NCI-H1417 (cell line): ENCODE measurements at places on chromosomes 12 and 14.

GRCh38 chr12:24304285-24304684, 354.8 kb upstream of the SOX5 start:
- DNase-seq, result no peak

- no peak for DNase-seq
Measured at GRCh38 chr12:119772431-119772830, 104.5 kb downstream of the PRKAB1 start.

DNA sequence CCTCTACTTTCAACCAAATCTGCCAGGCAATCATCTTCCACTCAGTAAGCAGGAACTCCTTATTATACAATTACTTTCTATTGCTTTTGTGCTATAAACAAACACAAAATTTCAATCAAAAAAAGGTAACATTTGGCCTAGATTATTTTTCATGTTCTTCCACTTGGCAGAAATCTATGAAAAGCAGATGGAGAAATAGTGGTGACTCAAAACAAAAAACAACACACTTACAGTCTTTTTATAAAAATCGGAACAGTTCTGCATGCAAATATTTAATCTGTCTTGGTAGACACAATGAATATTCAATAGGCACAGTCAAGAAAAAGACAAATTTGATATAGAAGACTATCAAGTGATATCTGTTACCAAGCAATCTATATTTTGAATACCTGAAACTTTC, 376.8 kb downstream of the RPS29 start:
- no peak for DNase-seq

DNA sequence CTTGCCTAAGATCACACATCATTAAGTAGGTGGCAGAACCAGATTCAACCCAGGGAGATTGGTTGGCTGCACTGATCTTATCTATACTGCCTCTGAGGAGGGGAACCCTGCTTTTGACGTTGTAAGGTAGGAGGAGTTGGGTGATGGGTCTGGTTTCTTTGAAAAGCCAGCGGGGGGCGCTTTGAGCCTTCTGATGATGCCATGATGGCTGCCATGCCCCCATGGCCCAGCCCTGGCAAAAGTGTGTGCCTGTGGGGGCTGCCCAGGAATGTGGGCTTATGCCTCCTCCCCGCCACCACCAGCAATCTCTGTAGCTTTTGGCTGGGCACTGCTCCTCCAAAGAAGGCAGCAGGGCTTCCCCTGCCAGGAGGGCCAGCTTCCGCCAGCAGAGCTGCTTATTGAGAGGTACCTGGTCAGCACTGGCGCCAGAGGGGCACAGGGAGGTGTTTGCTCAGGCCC, 224.3 kb downstream of the SLC41A2 start:
- DNase-seq, result no peak

DNA sequence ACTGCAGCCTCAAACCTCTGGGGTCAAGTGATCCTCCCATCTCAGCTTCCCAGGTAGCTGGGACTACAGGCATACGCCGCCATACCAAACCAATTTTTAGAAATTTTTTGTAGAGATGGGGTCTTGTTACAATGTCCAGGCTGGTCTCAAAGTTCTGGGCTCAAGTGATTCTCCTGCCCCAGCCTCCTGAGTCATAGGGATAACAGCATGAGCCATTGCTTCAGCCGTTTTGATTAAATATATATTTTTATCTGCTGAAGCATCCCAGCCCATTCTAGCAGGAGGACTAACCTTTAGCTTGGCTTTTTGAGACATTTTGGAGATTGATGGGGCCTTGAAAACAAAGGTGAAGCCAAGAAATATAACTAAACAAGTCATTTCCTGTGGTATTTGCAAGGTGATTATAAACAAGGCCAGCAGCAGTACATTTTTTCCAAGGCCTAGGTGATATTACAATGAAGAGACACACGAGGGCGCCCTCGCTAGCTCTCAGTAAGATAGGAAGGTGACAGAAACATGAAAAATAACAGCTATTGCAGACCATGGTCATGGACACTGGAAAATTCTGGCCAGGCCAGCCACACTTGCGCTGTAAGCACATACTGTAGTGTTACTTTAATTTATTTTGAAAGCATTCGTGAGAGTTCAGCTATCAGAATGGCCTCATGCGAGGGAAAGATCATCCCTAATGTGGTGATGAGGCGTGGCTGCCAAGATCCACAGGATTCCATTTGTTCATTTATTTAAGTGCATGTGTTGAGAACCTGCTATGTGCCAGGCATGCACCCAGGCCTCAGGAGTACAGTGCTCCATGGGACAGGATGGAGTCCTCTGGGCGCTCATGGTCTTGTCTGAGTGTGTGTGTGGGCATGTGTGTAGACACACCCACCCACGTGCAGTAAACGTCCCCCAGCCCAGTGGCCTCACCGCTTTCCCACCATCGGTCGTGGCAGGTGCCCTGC, 63.5 kb downstream of the DGLUCY start:
- peak; percentile 90 for DNase-seq

GRCh38 chr14:100364403-100364802, 41.3 kb downstream of the SLC25A47 start:
- no peak for DNase-seq

DNA sequence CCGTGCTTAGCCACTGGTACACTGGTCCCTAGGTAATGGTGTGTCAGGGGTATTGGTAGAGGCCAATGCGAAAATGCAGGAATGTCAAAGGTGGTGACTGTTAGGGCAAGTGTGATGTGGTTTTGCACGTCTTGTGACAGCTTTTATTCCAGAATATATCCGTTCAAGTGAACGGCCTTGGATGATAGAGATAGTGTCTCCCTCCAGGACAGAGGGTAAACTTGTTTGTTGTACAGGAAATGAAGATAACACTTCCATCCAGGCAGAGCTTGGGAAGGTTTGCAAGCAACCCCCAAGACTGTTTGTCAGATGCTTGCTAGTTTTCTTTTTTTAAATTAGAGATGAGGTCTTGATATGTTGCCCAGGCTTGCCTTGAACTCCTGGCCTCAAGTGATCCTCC, 84.2 kb downstream of the DNAH10 start:
- no peak for DNase-seq

DNA sequence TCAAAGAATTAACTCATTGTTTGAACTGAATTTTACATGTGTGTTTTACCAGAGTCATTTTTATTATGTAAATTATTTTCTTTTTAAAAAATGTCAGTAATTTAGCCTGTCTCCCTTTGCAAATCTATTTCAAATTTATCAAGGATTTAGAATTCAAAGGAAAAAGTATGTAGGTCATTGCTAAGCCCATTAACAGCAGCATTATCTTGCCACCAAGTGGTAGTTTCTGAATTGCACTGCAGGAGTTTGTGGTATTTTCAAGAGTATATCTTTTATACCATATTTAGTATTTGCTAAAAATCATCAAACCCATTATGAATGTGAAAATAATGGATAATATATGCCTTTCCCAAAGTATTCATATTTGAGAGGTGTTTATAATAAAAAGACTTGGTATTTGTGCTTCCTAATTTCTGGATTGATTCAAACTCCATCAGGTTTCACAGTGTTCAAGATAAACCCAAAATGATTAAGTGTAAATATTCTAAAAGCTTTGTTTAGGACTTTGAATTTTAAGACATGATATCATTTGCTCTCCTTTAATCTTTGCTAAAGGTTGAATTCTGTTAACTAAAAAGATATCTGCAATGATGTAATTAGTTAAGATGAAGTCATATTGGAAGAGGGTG, 711.4 kb downstream of the FSCB start:
- DNase-seq, result no peak

GRCh38 chr12:49358483-49359141, 8.7 kb upstream of the SPATS2 start:
- DNase-seq, result peak; percentile 75

- DNase-seq, result no peak
Measured at GRCh38 chr12:4107911-4108697, 165.5 kb upstream of the CCND2 start.

DNA sequence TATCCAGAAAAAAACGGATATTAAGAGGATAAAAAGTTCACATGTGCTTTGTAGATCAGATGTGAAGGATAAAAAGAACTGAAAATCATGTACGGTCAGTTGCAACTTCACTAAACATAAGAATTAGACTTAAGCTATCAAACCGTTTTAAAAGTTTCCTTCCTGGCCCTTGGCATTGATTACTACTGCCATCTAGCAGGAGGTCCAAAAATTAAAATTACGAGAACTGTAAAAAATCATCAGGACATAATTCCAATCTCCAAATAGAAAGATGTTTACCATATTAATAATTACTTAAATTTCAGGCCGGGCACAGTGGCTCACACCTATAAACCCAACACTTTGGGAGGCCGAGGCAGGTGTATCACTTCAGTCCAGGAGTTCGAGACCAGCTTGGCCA, 7.9 kb downstream of the WDR89 start:
- no peak for DNase-seq

GRCh38 chr14:64601571-64601970, 51.8 kb downstream of the PPP1R36 start:
- no peak for DNase-seq

DNA sequence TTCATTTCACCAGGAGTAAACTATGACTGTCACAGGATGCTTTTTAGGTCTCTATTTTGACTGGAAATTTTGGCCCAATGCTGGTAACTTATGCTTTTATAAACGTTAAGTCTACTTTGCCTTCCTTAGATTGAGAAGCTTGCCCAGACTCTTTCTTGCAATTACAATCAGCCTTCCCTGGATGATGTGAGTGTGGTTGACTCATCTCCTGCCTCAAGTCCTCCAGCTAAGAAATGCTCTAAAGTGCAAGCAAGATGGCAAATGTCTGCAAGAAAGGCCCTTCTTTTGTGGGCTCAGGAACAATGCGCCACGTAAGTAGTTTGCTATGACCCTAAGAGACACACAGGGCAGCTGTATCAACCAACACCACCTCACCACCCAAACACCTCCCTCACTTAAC, 96.9 kb downstream of the SYNE2 start:
- no peak for DNase-seq

- DNase-seq, result no peak
Measured at GRCh38 chr12:46065412-46066166, 75.2 kb upstream of the SCAF11 start.

DNA sequence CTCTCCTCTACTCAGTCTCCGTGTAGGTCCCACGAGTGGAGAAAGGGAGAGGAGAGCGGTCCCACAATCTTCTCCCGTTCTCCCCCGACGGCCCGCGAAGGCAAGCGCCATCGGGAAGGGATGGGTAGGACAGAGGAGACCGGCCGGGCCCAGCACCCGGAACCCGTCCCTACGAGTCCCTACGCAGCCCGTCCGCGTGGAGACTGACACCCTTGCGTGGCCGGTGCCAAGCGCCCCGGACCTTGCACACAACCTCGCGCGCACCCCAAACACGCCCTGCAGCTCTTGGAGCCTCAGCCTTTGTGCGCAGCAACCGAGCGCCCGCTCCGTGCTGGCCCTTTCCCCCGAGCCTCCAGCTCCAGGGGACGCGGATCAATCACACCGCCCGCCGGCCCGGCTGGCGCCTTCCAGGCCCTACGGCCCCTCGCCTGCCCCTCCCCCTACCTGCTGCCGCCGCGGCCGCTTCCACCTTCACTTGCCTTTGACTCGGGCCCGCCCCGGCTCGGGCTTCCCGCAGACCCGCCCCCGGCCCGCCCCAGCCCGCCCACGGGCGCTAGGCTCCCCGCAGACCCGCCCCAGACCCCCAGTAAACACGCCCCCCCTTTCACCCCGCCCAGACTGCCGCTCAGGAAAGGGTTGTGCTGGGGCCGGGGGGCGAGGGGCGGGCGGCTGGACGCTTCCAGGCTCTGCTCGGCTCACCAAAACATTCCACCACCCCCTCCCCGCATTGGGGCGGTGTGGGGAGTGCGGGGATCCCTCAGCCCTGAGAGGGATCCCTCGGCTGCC, at the start of gene NDRG2:
Gene NDRG2 (minus strand): TSS at position 477 of the 786 bp plus-strand sequence. CDS start 1,746 bp downstream, outside the sequence.
- DNase-seq, result peak; percentile 50

GRCh38 chr12:58915634-58916033, 4.7 kb downstream of the LRIG3 start:
- peak; percentile 93 for DNase-seq

DNA sequence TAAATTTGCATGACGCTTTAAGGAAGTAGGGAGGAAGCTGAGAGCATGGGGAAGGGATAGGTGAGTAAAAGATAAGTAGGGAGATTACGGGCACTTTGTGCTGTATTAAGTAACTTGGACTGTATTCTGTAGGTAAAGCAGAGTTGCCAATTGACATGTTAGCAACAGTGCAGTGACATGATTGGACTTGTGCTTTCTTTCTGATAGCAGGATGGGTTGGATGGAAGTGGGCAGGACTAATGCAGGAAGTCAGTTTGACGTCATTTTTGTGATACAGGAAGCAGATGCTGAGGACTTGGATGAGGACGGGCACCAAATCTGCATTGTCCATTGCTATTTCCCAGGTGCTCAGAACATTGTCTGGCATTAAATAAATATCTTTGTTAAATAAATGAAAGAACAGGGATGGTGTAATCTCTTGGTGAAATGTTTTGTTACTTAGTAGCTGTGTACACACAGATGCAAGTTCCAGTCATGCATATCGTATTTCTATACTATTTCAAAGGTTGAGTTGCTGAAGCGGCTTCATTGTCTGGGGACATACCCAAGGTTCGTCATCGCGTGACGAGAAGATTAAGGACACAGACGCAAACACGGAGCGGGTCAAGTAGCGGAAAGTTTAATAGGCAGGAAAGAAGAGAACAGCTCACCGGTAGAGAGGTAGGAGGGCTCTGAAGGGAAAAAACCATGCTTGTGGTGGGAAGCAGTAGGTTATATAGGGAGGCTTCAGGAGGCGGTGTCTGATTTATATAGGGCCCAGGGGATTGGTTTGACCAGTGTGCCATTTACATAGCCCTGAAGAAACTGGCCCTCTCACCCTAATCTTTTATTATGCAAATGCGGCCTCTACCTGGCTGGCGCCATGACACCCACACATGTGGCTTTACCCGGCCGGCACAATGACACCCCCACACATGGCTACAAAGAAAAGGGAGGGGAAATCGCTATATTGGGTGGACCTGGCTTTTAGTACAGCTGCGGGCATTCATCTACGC, 30.7 kb downstream of the GUCY2C start:
- peak; percentile 92 for DNase-seq

GRCh38 chr14:69993326-69993725, 114.1 kb downstream of the SMOC1 start:
- DNase-seq, result no peak

DNA sequence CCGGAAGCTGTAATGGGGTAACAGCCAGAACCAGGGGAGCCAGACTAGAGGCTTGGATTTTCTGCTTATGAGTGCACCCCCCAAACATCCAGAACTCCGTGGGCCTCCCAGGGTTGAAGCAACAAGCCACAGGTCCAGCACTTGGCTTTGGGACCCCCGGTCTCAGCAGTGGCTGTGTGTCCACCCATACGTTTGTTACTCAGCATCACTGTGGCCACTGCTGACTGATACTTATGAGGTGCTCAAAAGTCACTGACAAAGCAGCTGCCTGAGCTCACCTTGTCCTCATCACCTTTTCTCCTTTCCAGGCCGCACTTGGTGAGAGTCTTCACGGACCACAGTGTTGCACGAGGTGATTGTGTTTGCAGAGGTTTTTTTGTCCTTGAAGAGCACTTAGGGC, 145.6 kb upstream of the RFLNA start:
- DNase-seq, result no peak

DNA sequence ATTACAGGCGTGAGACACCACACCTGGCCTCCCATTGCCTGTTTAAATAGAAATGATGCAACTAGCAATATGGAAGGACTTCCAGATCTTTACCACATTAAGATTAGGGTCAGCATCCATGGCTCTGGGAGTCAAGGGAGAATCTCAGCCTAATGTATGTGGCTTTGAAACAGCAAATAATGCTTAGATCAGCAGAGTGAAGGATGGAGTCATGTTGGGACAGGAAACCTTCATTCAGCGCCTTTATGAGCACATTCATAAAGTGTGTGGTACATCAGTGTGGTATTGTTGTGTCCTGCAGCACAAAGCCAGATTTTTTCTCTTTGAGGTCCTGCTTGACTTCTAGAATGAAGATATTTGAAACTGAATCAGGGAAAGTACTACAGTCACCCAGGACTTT, 15.3 kb upstream of the SPSB2 start:
- no peak for DNase-seq
